SJCRH30 (cell line): ENCODE measurements at places on chromosomes 3 and 15. TPM values are rescaled to one million over a fixed set of nuclear protein-coding genes. Genes with fewer than 3 reads are reported as not detected.

The SLC22A14 gene
- not detected in 2 replicates for total RNA-seq

The GUCA1C gene
- not detected in 2 replicates for total RNA-seq

The EFCC1 gene
- 0.05 and 0.08 TPM in 2 replicates for total RNA-seq

The CSTA gene
- total RNA-seq = not detected in 2 replicates

The DUOXA2 gene
- total RNA-seq = not detected in 2 replicates

The MCCC1 gene
- 15.0 and 17.5 TPM in 2 replicates for total RNA-seq

The MORC1 gene
- not detected in 2 replicates for total RNA-seq

The LRRC34 gene
- total RNA-seq = 5.4 and 7.6 TPM in 2 replicates

The CYP1A1 gene
- total RNA-seq = not detected in 2 replicates

The THUMPD3 gene
- 84.9 and 87.3 TPM in 2 replicates for total RNA-seq

The ZFYVE19 gene
- 10.6 and 14.1 TPM in 2 replicates for total RNA-seq

The SATB1 gene
- 11.5 and 17.1 TPM in 2 replicates for total RNA-seq

The SLC2A2 gene
- total RNA-seq = not detected in 2 replicates

The XCR1 gene
- total RNA-seq = not detected in 2 replicates

The LCMT2 gene
- 17.4 and 18.5 TPM in 2 replicates for total RNA-seq

The KBTBD8 gene
- 3.2 and 3.7 TPM in 2 replicates for total RNA-seq

The DUOXA1 gene
- 0.04 TPM in 1 of 2 replicates, not detected in the other for total RNA-seq

The PIK3CB gene
- total RNA-seq = 4.9 and 5.6 TPM in 2 replicates
